ENCODE measurements at places on chromosomes 7 and 10.

DNA sequence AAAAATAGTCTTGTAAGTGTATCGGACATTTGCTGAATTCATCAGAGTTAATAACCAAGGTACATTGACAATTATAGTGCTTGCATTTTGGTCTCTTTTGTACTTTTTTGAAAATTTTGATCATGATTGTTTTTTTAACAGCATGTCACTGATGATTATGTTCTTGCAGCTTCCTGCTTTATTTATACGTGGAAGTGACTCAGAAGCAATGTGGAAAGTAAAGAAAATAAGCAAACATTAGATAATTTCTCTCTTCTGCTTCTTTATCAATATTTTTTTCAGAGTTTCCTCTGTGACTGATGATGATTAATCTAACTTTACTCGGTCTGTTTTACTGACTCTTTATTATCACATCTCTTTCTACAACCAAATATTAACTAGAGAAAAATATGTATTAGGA lies 1351.9 kb downstream of the REEP3 start:
- DNase-seq, result no peak

GRCh38 chr7:17007841-17008240 lies 126.1 kb upstream of the AGR3 start:
- no peak for DNase-seq

DNA sequence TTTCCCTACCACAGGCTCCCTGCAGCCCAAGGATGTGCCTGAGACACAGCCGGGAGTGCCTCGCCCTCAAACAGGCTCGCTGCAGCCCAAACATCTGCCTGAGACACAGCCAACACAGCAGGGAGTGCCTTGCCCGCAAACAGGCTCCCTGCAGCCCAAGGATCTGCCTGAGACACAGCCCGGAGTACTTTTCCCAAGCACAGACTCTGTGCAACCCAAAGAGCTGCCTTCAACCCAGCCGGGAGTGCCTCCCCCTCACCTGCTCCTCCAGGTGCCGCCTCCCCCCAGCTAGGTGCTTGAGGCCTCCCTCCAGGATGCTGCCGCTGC lies 42.9 kb downstream of the ANTXRL start:
- no peak for DNase-seq

DNA sequence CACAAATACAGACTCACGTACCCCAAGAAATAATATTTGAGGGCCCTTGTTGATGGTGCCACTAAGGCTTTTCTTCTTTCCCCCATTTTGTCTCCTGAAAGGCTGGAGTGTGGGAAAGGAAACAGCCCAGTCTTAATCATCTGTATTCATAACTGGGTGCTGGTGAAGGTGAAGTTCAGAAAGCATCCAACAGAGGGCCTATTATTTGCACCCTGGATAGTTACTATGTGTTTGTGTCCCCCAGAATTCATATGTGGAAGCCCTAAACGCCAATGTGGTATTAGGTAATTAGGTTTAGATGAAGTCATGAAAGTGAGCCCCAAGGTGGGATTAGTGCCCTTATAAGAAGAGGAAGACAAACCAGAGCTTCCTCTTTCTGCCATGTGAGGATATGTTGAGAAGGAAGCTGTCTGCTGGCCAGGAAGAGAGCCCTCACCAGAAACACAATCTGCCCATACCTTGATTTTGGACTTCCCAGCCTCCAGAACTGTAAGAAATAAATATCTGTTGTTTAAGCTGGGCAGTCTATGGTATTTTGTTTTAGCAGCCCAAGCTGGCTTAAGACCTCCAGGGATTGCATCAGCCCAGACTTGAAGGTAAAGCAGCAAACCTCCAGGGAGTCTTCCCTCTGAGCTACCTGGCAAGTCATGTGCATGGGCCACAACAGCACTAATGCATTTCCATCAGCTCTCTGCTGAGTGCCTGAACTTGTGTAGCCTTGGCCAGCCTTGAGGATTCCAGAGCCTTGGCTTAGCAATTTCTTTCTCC lies 90.0 kb upstream of the ADRB1 start:
- DNase-seq, result no peak

- DNase-seq, result peak; percentile 81
Measured at GRCh38 chr7:1843271-1843861, 173.3 kb downstream of the ELFN1 start.

- DNase-seq, result no peak
Measured at GRCh38 chr10:130658687-130659290, 522.6 kb downstream of the GLRX3 start.

DNA sequence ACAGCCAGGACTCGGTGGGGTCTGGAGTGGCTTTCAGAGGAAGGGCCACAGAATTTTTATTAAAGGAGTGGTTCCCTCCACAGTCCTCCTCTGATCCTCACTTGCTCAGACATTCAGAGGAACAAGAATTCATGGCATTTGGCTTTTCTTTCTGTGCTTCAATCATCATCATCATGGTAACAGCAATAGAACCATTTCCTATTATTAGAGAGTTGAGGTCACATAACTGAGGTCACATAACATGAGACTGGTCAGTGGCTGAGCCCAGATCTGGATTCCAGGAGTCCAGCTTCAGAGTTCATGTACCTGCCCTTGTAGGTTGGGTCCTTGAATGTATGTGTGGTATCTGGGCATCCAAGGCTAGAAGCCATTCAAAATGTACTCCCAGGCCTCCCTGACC lies 177.3 kb upstream of the GRB10 start:
- no peak for DNase-seq

- no peak for DNase-seq
Measured at GRCh38 chr10:123147635-123148413, at the start of gene HMX2. TSS of gene HMX2 (plus strand) at chr10:123148136. CDS start at chr10:123148379, 243 bp downstream.

DNA sequence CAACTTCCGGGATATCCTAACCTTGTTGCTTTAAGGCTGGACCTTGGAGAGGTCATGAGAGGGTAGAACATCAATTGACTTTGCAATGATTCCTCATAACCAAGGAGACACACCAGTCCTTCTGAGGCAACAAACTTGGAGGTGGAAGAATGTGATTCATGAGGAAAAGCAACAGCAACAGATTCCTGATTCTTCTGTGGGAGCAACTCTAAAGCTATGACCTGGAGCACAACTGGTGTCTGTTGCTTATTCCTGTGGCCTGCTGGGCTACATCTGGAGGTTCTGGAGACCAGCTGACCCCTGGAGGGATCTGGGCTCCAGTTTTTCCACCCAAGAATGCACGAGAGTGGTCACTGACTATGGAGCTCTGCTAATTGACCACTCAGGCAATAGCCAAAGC lies 116.6 kb downstream of the CREB5 start:
- peak; percentile 19 for DNase-seq

GRCh38 chr10:5640036-5640435 lies 26.4 kb downstream of the ASB13 start:
- no peak for DNase-seq

DNA sequence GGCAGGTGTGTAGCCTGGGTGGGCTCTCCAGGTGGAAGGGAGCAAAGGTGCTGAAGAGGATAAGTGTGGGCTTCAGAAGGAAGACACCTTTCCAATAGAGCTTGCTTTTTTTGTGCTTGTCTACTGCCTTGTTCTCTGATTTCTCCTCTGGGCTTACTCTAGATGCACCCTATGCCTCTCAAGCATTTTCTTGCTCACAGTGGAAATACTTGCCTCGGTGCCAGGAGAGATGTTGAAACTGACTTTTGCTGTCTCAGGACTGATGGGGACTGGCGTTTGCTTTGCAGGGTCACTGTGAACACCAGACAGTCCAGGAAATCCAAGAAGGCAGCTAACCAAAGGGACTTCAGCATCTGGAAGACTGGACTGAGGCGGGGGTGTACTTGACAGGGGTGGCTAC lies 187.9 kb downstream of the SNX10 start:
- no peak for DNase-seq

GRCh38 chr7:125059861-125060456 lies 130.3 kb upstream of the POT1 start:
- DNase-seq, result peak; percentile 25

- no peak for DNase-seq
Measured at GRCh38 chr10:124232686-124233545, 139.5 kb upstream of the CHST15 start.

- no peak for DNase-seq
Measured at GRCh38 chr10:63137306-63137705, 4.2 kb downstream of the NRBF2 start.

- DNase-seq, result peak; percentile 59
Measured at GRCh38 chr7:38673795-38674194, 42.6 kb upstream of the AMPH start.

DNA sequence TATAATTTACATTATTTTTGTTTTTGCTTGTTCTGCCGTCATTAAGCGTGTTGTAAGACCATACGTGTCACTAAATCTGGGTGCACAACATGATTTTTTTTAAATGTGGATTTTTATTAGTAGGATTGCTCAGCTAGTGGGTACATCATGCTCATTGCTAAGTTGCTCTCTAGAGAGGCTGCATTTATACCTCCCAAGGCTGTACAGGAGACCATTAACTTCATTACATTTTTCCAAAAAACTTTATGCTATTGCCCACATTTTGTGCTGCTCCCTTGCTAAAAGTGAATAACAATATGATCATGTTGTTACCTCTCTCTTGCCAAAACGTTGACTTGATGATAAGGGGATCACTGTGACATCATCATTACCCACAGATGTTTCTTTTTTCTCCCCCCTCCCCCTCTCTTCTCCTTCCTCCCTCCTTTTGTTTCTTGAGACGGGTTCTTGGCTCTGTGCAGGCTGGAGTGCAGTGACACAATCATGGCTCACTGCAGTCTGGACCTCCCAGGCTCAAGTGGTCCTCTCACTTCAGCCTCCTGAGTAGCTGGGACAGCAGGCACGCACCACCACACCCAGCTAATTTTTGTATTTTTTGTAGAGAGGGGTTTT lies 65.1 kb downstream of the BMPR1A start:
- peak; percentile 21 for DNase-seq

- DNase-seq, result peak; percentile 54
Measured at GRCh38 chr10:6151087-6151977, 51.4 kb upstream of the PFKFB3 start.

DNA sequence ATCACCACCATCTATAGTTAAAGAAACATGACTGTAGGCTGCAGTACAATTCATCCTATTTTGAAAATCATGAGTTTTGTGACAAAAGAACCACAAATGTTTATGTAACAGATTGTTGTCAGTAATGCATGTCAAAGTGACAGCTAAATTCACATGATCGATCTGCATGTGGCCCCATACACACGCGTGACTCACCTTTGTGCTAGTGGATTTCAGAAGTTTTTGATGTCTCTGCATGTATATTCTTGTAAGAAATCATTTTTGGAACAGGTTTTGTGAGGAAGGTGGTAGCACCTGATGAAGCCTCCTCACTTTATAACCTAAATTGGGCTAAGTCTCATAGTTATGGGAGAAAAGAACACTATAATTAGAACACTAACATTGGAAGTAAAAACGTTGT lies 17.1 kb downstream of the RNF32 start:
- DNase-seq, result no peak

DNA sequence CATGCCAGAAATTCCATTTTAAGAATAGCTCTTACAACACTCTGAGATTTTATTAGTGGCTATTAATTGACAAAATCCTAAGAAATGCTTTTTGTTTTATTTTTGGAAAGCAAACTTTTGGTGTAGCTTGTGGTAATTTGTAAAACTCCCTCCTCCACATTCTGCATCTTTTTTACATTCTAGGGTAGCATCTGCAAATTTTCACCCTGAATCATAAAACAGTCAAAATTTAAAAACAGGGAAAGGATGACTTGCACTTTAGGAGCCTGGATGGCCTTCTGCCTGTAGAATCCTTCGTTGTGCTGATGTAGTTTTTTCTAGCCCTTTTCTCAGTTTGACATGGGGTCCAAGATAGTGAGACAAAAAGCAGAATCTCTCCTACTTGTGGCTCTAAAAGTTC lies 316.1 kb downstream of the ADRA2A start:
- DNase-seq, result peak; percentile 28

DNA sequence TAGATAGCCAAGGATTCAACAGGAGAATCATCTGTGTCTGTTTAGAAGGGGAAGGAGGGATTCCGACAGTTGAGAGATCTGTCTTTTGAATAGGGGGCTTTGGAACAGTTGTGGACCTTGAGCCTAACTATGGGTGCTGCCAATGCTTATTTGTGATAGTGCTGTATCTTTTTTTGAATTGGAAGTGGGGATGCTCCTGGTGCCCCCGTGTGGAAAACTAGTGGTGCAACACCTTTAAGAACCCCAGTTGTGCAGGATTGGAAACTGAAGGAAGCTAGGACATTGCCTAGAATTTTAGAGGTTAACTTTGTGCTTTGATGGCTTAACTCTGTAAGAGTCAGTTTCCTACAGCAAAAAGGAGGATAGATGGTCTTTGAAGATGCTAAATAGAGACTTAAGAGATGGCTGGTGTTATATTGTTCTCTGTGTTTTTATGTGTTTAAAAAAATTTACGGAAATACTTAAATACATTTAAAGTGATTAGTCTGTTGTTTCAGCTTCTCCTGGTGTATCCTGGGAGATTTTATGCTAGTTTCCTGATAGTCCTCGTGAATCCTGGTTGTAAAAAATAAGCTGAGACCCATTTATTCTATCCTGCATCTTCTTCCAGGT lies 69.3 kb downstream of the AP3M1 start:
- peak; percentile 58 for DNase-seq

GRCh38 chr10:70183304-70183703 lies 13.0 kb upstream of the SAR1A start:
- DNase-seq, result no peak

DNA sequence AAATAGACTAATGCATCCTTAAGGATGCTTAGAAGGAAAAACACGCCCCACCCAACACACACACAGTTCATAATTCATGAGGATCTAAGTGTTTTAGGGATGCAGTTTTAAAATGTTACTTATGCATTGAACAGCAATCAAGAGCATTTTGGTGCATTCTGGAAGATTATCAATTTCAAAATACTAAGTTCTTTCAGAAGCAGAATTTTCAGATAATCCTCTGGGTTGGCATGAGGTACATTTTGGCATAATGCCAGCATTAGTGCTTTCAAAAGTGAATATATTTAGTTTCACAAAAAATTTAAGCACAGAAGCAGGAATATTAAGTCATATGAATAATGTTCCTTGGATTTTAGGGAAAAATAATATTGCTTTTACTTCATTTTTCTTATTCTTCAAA lies 937.1 kb downstream of the REEP3 start:
- DNase-seq, result no peak

- DNase-seq, result peak; percentile 40
Measured at GRCh38 chr10:58486821-58487220, 25.9 kb upstream of the BICC1 start.

DNA sequence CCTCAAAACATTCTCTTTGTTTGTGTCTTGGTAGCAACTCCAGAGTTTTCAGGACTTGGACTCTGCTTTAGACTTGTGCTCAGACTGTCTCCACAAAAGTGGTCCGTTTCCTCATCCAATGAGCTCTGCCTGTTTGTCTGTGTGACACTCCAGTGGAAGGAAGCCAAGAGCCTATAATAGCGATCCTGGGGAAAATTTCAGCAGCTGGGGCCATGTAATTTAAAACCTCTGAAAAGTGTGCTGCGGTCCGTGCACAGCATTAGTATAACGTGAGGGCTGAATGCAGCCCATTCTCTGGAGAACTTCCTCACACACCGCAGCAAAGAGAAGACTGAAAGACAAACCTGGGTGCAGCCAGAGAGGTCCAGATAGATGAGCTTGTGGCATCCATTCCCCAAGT lies at the start of gene LRRC17:
LRRC17 (plus strand) TSS at position 259 of the 400 bp plus-strand sequence. CDS start 20,914 bp downstream, outside the sequence.
- peak; percentile 80 for DNase-seq

DNA sequence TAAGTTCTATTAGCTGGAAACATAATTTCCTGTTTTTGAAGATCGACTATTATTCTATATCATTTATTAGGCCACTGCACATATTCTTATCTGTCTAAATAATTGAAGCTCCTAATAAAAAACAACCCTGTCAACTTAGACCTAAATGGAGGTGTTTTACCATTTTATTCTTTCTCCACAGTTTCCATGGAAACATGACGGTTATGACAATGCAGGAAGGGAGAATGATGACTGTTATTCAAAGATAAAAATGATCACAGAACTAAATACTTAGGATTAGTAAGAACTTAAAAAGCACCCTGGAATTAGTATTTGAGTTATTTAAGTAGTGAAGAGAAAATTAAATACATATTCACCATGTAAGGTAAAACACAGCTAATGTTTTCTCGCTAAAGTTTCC lies 119.9 kb upstream of the DKK1 start:
- DNase-seq, result no peak

Measured in fibroblast of skin of back (primary cell).